Common myeloid progenitor, CD34-positive (primary cell): ENCODE measurements at places on chromosomes 5 and 9.

- no peaks in the 10 kb centered on the region for H3K27me3 ChIP-seq
- no peak overlapping the region for H3K27ac ChIP-seq
- H3K36me3 ChIP-seq, result peaks cover 14% of the 10 kb centered on the region
- DNase-seq, result peak; percentile 43
- peaks cover 2% of the 10 kb centered on the region for H3K4me1 ChIP-seq
Observed at GRCh38 chr5:131423056-131423455, 159.2 kb downstream of the CDC42SE2 start.

GRCh38 chr5:59173578-59173977 is 590.7 kb downstream of the RAB3C start:
- H3K27me3 ChIP-seq, result no peaks in the 10 kb centered on the region
- H3K4me1 ChIP-seq, result peaks cover 14% of the 10 kb centered on the region
- no peaks in the 10 kb centered on the region for H3K36me3 ChIP-seq
- no peak overlapping the region for H3K4me3 ChIP-seq
- peak; percentile 29 for DNase-seq

DNA sequence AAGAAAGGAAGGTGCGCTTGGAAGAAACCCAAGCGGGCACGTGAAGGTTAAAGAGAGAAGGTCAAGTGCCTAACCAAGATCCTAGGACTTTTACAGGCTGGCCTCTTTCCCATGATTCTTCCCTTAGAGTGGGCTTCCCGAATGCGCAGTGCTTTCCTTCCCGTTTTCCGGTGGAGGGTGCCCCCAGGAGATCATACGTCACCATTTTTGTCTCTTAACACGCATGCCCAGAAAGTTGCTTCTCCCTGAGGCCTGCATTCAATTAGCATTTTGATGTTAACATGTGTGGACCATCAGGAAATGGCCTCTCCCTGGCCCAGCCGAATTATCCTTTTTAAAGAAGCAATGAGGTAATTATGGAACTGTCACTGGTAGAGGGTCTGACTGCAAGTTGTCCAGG is 1.9 kb upstream of the RUSC2 start:
- H3K4me1 ChIP-seq, result peaks cover 37% of the 10 kb centered on the region
- H3K36me3 ChIP-seq, result no peaks in the 10 kb centered on the region
- DNase-seq, result no peak
- no peak overlapping the region for H3K4me3 ChIP-seq

DNA sequence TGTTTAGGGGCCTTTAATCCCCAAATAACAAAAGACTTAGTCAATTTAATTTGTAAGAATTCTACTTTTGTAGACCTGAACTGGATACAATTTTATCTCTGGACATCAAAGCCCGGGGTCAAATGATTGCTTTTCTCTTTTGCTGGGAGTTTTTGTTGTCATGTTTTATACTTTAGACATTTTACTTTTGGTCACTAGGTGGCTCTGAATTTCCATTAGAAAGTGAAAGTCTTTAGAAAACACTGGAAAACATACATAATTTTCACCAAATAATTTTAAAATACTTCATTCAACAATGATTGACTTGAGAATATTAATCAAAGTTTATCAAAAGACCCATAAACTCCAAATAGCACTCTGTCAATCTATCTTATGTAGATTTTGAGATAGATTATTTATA is 2.8 kb upstream of the PCA3 start:
- DNase-seq, result no peak
- no peak overlapping the region for H3K27ac ChIP-seq
- no peak overlapping the region for H3K4me3 ChIP-seq
- no peaks in the 10 kb centered on the region for H3K36me3 ChIP-seq

GRCh38 chr5:79816014-79816413 is 126.4 kb downstream of the CMYA5 start:
- no peak overlapping the region for H3K4me3 ChIP-seq
- no peak for DNase-seq
- H3K4me1 ChIP-seq, result no peaks in the 10 kb centered on the region
- no peaks in the 10 kb centered on the region for H3K27me3 ChIP-seq
- no peaks in the 10 kb centered on the region for H3K36me3 ChIP-seq

GRCh38 chr9:38621434-38622287 is 1.3 kb upstream of the ANKRD18A start:
- no peaks in the 10 kb centered on the region for H3K36me3 ChIP-seq
- H3K27me3 ChIP-seq, result peaks cover 78% of the 10 kb centered on the region
- H3K27ac ChIP-seq, result no peak overlapping the region
- peaks cover 20% of the 10 kb centered on the region for H3K4me1 ChIP-seq
